Immature natural killer cell (primary cell): ENCODE measurements at places on chromosomes 1 and 21. TPM values are rescaled to one million over a fixed set of nuclear protein-coding genes. Genes with fewer than 3 reads are reported as not detected.

GRCh38 chr1:220514256-220514655 lies 13.7 kb upstream of the MARK1 start:
- DNase-seq = no peak

- DNase-seq = no peak
These were observed 1.9 kb upstream of the GPR153 start for GRCh38 chr1:6262555-6263420.

DNA sequence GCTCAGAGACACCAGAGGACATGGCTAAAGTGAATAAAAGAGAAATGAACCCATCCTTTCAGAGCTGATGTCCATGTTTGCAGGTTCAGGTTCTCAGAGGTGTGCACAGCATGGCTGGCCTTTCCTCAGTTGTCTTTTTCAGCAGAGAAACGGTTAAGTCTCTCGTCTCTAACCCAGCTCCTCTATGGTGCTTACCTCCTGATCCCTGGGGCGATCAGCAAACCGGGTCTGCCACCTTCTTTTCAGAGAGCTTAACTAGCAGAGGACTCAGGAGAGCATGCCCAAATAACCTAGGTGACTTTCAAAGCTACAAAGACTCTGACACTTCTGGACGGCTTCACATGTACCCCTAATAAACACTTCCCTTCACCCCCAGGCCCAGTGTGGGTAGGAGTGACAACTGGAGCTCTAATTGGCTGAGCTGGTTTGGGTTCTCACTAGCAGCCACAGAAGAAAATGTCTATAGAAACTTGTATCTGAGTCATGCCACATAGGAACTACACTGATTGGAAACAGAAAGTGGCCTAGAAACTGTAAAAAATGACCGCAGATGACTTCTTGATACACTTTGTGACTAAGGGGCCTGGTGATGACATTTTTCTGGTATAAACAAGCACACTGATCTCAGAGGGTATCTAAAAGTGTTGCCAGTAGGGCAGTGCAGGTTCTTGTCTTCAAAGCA lies at the start of gene AIM2:
TSS of gene AIM2 (minus strand) at position 329 of the 682 bp plus-strand sequence. CDS start 3,267 bp downstream, outside the sequence.
- DNase-seq = peak; percentile 49

DNA sequence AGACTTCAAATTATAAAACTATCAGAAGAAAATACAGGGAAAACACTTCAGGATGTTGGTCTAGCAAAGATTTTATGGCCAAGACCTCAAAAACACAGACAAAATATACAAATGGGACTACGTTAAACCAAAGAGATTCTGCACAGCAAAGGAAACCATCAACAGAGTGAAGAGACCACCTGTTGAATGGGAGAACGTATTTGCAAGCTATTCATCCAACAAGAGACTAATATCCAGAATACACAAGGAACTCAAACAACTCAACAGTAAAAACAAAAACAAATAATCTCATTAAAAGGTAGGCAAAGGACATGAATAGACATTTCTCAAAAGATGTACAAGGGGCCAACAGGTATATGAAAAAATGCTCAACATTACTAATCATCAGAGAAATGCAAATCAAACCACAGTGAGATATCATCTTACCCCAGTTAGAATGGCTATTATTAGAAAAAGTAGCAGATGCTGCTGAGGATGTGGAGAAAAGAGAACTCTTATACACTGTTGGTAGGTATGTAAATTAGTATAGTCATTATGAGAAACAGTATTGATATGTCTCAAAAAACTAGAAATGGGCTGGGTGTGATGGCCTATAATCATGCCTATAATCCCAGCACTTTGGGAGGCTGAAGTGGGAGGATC lies 112.6 kb downstream of the LRIG2 start:
- DNase-seq = no peak

- DNase-seq = no peak
These were observed 14.1 kb upstream of the PADI4 start for GRCh38 chr1:17293681-17294425.

- DNase-seq = no peak
These were observed 306.5 kb downstream of the HHIPL2 start for GRCh38 chr1:222241410-222241809.

- no peak for DNase-seq
These were observed 1466.9 kb downstream of the KCNT2 start for GRCh38 chr1:195141294-195141693.

DNA sequence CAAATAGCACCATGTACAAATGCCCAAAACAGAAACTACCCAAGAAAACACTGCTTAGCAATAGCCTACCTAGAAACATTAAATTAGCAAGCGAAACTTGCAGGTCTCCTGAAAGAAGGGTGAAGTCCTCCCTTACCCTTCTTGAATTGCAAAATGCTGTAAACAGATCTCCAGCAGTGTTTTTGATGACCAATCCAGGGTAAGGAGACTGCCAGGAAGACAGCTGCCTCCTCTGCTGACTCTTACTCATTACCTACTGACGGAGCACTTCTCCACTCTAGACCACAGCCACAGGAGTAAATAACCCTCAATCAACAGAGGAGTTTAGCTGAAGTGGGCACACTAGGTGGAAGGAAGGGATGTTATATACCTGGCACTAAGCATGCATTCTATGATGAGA lies 32.2 kb upstream of the GADD45A start:
- no peak for DNase-seq

- DNase-seq = peak; percentile 80
These were observed 37.6 kb downstream of the PIK3CD start for GRCh38 chr1:9689011-9689706.

DNA sequence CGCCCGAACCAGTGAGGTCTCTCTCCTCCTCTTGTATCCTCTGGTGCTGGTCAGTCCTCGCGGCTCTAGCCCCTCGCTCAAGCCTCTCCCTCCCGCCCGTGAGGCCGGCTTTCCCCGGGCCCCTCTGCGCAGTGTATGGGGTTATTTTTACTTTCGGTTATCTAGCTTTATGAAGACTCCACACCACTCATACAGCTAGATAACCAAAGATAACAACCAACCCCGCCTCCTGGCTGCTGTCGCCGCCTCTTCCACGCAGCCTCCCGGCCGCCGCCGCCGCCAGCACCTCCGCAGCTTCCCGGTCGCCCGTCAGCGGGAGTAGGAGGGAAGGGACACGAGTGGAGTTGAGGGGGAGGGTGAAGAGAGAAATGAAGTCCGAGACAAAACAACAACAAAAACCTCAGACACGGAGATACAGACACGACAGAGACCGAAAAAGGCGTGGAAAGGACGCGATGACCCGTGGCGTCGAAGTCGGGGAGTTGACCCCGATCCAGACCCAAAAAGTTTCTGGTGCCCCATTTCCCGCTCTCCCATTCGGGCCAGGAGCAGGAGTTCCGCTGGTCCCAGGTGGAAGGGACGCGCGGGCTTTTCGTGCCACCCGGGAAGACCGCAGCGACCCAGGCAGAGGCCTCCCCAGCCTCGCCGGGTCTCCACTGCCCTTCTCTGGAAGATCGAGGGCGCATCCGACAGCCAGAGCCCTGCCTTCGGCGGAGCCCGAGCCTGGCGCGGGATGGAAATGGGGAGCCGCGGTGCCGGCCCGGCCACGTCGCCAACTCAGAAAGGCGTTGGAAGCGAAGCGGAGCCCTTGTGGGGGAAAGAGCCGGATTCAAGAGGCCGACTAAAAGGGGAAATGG lies 51.4 kb downstream of the RHBG start:
- peak; percentile 63 for DNase-seq

DNA sequence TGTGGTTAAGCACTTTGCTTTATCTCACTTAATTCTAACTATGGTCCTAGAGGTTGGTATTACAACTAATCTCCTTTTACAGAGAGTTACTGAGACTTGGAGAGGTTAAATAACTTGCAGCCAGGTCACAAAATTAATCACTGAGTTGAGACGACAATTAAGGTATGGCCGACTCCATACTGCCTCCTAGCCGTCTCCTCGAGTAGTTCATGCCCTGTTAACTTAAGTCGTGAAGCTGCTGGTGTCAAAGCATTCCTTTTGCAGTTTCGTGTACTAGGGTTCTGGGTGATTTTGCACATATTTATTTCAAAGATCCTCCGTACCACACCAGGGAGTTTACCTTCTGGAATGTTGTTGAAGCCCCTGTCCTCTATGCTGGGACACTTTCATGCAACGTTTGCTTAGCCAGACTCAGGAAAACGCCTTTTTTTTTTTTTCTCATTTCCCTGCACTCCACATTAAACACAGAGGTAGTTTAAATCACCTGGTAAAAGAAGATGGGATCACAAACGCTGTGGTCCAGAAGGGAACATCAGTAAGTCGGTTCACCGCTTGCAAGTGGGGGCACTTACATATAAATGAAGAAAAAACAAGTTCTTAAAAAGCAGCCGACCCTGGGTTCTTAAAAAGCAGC lies 570 bp upstream of the NEK7 start:
- peak; percentile 72 for DNase-seq

GRCh38 chr1:67724928-67725560 lies 40.0 kb downstream of the GADD45A start:
- DNase-seq = no peak

GRCh38 chr1:155219592-155220031 lies 11.1 kb downstream of the MTX1 start:
- peak; percentile 76 for DNase-seq

Gene WARS2
- polyA plus RNA-seq = 6.5 TPM

Gene PRAMEF11
- not detected for polyA plus RNA-seq

Gene CHIA
- not detected for polyA plus RNA-seq

Gene ARTN
- not detected for polyA plus RNA-seq

Gene CFAP107
- not detected for polyA plus RNA-seq

Gene TSPAN1
- polyA plus RNA-seq = not detected

Gene RYR2
- 0.12 TPM for polyA plus RNA-seq

Gene PLEKHN1
- 0.68 TPM for polyA plus RNA-seq

Gene BTF3L4
- polyA plus RNA-seq = 52.6 TPM

Gene NCDN
- 4.1 TPM for polyA plus RNA-seq
